NCI-H2107 (cell line): ENCODE measurements at places on chromosomes 2 and 18.

GRCh38 chr2:240898731-240899467 lies 2.9 kb upstream of the MAB21L4 start:
- DNase-seq = no peak

- no peak for DNase-seq
These were observed 13.7 kb upstream of the DAPL1 start for GRCh38 chr2:158781353-158781961.

DNA sequence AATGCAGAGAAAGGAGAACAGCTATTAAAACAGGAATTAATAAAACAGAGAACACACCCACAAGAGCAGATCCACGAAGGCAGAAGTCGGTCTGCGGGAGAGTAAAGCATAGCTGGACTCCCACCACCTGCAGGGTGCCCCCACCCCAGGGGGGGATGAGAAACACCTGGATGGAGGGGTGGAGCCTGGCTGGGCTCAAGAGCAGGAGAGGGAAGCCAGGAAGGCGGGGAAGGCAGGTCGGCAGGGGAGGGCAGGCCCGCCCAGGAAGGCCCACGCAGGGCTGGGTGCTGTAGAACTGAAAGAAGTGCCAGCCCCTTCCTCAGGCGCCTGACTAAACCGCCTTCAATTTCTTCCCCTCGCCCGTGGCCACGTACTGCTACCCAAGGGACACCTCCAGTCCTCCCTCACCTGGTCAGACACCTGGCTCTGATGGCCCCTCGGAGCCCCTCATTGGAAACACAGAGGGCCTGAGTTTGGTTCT lies 175.4 kb downstream of the HDAC4 start:
- DNase-seq = no peak

DNA sequence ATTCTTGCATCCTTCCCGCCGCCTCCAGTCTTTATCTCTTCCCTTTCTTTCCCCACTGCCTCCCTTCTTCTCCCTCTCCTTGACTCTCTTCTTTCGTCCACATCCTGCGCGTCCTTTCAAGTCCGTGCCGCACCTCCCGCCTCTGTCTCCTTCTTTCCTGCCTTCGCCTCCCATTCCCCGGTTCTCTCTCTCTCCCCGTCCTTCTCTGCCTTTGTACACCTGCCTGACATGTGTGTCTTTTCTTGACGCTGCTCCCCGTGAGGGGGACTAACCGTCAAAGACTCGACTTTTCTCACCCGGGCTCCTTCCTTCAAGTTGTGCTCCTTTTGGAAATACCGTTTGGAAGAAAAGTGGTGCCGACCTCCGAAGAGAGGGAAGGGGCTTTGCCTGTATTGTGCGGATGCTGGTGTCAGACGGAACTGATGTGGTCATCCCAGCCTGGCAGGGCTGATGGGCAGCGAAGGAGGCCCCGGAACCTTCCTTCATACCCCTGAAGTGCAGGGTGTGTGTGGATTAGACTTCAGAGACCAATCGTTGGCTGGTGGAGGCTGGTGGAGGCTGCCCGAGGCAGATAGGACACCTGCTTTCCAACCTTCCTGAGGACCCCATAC lies 879 bp downstream of the TMEM178A start:
- DNase-seq = no peak

DNA sequence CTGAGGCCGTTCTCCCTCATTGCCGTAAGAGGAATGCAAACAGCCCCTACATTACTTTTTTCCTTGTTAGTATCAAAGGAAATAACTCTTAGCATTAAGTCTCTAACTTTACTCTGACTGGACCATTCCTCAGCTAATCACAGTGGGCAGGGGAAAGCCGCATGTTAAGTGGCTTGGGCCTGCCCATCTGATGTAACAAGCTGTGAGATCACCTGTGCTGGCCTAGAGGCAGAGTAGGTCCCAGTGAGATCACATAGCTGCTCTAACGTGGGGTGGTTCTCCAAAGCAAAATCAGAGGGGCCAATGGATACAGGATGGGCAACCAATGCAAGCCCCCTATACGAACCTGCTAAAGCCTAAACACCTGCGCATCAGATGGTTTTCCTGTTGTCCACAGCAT lies 5.9 kb upstream of the MOCOS start:
- DNase-seq = no peak
